Upper lobe of left lung (tissue), 6 donors: ENCODE measurements at places on chromosomes 13 and 19. TPM values are rescaled to one million over a fixed set of nuclear protein-coding genes. Genes with fewer than 3 reads are reported as not detected.

Gene LRRC4B
- 0.69 TPM for total RNA-seq

GRCh38 chr19:49133621-49134454 lies 14.5 kb downstream of the PPFIA3 start:
- H3K27me3 ChIP-seq: no peaks in the 10 kb centered on the region
- H3K4me3 ChIP-seq: peak overlapping the region; percentile 39
- no peaks in the 10 kb centered on the region for H3K36me3 ChIP-seq

DNA sequence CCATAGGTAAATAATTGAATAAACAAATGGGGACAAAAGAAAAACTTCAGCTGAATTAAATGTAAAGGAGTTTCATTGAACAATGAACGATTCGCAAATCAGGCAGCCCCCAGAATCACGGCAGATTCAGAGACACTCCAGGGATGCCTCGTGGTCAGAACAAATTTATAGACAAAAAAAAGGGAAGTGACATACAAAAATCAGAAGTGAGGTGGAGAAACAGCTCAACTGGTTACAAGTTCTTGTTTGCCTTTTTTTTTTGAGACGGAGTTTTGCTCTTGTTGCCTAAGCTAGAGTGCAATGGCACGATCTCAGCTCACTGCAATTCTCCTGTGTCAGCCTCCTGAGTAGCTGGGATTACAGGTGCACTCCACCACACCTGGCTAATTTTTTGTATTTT lies 5.7 kb downstream of the ZNF566 start:
- no peak overlapping the region for H3K27ac ChIP-seq
- H3K27me3 ChIP-seq: no peaks in the 10 kb centered on the region
- peaks cover 7% of the 10 kb centered on the region for H3K36me3 ChIP-seq
- no peak for DNase-seq
- H3K4me1 ChIP-seq: no peaks in the 10 kb centered on the region

GRCh38 chr13:100520936-100521850 lies 67.4 kb downstream of the GGACT start:
- H3K4me3 ChIP-seq: no peak overlapping the region
- no peaks in the 10 kb centered on the region for H3K27me3 ChIP-seq
- H3K27ac ChIP-seq: no peak overlapping the region

DNA sequence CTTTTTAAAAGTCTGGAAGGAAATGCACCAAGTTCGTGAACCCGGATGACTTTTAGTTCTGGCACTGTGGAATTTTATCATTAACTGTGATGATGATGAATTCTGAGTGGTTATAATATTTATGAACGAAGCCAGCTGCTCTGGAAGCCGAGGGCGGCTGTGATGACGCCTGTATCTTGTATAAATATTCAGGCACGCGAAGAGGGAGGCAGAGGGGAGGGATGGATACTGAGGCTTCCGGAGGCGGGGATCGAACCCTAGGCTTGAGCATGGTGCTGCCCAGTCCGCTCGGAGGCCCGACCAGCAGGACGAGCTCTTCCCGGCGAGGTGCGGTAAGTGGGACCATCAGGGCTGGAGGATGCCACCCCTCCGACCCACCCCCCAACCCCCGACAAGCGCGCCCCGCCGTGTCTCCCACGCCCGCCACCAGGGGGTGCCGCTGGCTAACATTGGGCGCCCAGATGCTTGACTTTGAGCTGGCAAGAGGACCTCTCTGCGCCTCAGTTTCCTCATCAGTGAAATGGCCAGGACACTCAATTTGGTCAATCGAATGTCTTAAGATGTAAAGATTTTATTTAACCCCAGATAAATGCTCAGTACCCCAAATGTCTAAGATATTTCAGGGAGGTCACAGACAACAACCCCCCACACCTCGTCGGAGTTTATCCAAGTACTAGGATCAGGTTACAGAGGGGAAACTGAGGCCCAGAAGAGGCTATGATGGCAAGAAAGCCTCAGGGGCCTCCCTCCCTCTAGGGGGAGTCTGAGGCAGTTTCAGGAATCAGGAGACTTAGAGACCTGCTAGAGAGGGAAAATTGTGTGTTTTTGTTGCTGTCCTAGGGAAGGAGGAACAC lies 4.5 kb upstream of the RAB3A start:
- H3K27ac ChIP-seq: no peak overlapping the region
- peaks cover 17% of the 10 kb centered on the region for H3K4me1 ChIP-seq

DNA sequence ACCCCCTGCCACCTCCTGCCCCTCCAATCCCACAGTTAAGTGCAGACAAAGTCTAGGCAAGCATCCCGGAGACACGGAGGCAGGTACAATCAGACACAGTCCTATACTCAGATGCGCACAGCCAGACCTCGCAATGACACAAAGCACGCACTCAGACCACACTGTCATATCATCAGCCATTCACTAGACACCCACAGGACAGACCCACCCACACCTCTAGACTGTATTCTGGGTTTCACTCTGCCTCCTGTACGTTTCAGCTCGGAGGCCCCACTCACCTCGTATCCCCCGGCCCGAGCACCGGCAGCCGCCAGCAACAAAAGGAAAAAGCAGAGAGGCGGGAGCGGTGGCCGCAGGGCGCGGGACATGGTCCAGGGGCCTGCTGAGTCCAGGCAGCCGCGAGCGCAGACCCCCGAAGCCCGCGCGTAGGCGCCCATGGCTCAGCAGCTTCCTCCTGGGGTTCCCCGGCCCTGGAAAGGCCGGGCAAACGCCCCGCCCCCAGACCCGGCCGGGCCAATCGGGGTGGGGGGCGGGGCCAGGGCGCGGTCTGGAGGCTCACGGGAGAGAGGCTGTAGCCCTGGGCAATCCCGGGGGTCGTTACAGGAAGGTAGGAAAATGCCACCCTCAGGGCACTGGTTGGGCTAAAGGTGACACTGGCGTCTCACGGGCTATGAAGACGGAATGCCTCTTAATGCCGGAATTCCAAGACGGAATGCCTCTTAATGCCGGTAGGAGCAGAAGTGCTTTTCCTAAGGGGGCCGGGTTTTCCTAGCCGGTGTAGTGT lies at the start of the genes MAN2B1 and WDR83:
MAN2B1 (minus strand) TSS at position 478 of the 784 bp plus-strand sequence; CDS start at position 437, 41 bp downstream.
WDR83 (plus strand) TSS at position 543 of the 784 bp plus-strand sequence. CDS start 2,984 bp downstream, outside the sequence.
- H3K4me3 ChIP-seq: peak within 1 kb of the TSS; percentile 75
- no peaks in the 10 kb centered on the region for H3K27me3 ChIP-seq
- peaks cover 35% of the 10 kb centered on the region for H3K36me3 ChIP-seq
- peak within 1 kb of the TSS; percentile 79 for H3K27ac ChIP-seq
- peak; percentile 82 for DNase-seq
